ENCODE measurements at places on chromosomes 1 and 21.

DNA sequence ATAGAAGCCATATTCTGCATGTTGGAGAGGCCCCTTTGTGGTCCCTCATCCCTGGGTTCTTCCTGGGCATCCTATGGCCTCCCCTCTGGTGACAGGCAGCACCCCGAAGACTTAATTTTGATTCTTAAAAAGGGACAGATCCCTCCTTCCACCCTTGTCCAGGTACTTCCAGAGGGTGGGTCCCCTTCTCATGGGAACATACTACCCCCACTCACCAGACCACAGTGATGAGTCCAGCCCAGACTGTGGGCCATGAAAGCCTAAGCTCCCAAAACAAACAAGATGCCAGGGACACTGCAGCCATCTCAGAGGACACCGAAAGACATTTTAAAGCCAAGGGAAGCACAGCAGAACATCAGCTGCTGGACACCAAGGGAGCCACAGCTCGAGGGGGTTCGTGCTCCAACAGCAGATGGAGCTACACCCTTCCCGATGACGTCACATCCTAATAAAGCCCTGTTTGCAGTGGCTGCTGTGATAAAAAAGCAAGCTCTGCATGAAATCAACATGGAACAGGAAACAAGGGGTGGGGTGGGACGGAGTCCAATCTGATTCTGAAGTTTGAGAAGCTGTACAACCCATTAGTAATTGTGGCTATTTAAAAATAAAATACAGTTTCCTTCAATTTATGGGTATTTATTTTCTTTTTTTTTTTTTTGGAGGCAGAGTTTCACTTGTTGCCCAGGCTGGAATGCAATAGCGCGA, 32.4 kb downstream of the GNB1 start:
- no peak for DNase-seq

DNA sequence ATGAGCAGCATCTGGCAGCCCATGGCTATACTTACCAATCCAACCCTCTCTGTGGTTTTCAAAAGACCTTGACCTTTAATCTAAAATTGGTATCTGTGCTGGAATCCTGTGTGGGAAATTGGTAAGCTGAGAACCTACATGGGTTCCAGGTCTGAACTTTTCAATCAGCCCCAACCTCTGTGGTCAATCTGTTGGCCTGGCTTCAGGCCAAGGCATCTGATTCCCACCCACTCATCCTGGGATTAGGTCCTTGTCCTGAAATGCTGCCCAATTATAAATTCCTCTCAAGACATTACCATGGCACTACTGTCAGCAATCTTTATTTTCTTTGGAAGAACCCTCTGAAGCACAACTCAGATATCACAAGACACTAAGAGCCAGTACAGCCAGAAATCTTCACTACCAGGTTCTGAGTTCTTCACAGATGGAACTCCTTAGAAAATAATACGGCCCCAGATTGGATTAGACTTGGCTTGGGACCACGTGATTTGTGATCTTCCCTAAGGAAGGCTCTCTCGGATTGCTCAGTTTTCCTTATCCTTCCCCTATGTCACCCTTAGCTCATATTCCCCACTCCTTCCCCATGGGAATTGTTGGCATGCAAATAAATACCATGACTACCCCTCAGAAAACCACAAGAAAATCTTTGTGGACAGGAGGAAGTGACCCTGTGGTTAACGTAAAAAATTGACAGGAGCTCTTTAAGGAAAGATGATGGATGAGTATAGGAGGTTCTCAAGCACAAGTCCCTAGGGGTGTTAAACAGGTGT, 207.9 kb upstream of the ST6GALNAC5 start:
- no peak for DNase-seq

- DNase-seq: no peak
Measured at GRCh38 chr1:73104749-73105148, 822.4 kb upstream of the NEGR1 start.

- peak; percentile 3 for DNase-seq
Measured at GRCh38 chr1:78676347-78676982, 26.8 kb downstream of the IFI44 start.

DNA sequence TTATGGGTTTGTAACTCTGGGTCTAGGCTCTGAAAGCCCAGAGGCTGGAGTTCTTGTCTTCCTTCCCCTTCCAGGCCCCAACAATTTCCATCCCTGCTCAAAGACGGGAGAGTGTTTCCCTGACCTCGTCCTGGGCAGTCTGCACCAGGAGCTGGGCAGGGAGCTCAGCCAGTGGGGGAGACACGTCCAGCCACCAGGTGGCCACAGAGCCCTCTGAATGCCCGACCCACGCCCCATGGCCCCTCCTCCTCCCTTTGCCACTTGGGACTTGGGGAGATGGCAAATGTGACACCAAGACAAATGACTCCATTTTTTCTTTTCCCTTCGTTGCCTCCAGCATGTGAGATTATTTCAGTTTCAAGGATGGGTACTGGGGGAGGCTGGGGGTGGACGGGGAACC, 159.9 kb upstream of the AJAP1 start:
- DNase-seq: no peak

DNA sequence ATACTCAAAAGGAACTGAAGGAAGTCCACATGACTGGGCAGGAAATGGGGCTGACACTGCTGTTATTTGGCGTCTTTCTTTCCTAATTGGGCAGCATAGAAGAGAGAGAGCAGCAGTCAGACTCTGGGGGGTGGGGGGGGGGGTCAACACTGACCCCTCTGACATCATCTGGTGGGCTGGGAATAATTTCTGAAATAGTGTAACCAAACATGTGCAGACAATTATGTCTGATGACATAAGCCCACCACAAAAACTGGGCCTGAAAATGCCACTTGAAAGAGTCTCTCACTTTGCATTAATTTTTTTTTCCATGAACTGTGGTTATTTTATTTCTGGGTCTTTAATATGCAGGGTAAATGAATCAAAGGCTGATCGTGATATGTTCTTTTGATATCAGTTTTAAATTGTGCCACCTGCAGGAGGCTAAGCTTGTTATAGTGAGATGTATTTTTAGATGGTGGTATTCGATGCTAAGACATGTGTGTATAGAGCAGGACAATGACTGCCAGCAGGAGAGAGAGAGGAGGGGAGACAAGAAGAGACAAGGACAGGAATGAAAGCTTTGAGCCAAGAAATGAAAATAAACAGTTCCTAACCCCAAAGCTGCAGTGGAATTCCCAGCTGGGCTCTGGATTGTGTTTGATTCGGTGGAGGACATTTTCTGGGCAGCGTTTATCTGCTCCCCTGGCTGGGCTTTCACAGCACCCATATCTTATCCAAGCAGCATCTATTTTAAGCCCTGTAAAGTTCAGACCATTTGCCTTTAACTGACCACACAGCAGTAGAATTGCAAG, 264.7 kb downstream of the PBX1 start:
- DNase-seq: no peak

- DNase-seq: no peak
Measured at GRCh38 chr1:186194107-186194756, 180.8 kb downstream of the TPR start.

DNA sequence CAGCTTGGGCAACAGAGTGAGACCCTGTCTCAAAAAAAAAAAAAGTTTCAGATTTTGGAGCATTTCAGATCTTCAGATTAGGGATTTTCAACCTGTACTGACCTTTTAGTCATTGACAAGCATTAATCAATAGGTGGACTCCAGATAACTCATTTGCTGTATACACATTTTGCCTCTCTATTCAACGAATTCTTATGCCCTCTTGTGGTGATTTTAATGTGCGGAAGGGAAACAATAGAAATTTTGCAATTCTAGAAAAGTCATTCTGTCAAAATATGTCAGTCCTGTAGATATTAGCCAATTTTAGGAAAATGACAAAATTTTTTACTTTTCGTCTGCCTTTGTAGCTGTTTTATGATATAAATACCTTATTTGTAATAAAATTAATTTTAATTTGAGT, 11.6 kb upstream of the OR2G2 start:
- DNase-seq: no peak

- no peak for DNase-seq
Measured at GRCh38 chr1:101664726-101665125, 332.0 kb downstream of the OLFM3 start.

DNA sequence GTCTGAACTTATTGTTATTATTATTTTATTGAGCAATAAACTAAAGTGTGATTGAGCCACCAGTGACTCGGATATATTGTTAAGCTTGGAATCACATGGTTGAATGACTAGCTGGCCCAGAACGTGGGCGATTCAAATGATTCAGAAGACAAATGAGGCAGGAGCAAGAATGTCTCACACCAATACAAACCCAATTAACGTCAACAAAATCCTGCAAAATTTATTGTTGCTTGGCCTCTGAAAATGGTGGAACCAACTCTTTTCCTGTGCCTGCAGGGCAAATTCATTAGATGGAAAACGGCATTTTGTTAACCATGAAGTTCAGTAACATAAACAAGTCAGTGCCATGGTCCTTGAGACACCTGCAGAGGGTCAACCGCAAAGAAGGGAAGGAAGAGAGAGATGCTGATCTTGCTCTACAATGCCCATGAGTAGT, 482.0 kb downstream of the SETD4 start:
- DNase-seq: no peak
